ENCODE measurements at places on chromosomes 7 and 10.

DNA sequence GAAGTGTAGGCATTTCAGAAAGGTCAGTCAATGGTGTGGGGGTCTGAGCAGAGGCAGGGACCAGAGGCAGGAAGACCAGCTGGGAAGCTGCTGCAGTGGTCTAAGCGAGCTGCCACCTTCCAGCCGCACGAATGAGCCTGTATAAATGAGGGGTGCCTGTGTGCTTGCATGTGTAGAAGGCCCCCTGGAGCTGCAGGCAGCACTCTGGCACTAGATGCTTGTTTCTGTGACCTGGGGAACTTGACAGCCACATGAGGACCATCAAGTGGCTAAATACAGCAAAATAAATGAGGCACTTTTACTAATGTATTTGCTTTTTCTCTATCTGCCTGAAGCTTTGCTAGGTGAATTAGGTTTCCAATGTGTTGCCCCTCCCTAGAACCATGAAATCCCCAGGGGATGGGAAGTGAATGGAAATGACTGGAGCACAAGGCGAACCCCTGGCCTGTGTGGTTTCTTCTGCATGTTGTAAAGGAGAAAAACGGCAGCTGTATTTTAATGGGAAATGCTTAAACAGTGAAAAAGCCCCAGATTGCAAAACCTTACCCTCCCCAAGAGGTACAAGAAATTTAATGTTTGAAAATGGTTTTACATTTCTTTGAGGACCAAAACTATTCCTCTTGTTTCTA is 57.7 kb downstream of the PYROXD2 start:
- DNase-seq = no peak

DNA sequence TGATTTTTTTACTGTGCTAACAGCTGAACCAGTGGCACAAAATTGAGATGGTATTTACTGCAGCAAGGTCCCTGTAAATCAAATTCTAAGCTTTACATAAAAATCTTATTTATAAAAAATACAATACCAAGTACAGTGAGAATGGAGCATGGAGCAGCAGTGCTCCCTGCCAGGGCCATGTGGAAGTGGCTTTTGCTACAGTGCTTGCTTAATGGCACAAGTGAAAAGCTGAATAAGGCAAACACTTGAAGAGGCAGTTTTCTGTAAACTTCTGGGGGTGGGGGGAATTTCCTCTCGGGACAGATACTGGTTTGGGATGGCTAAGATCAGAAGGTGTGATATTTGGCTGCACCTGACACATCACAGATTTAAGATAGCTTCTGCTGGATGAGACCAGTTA is 27.5 kb downstream of the AP3M1 start:
- no peak for DNase-seq

GRCh38 chr7:81873559-81873958 is 103.7 kb upstream of the HGF start:
- DNase-seq = no peak

DNA sequence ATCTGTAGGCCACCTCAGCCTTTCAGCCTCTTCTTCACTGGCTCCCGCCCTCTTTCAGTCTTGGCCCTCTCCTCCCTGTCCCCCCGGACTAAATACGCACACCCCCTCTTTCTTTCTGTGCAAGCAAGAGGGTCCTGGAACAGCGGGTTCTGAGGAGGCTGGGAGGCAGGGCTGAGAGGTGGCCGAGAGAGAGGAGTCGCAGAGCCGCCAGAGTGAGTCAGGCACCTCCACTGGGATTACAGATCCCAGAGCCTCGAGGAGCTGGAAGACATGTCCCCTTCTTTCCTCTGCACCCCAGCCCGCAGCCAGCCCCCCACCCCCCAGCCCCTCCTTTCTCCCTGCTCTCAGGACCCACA is 182 bp downstream of the CCDC136 start:
- no peak for DNase-seq

DNA sequence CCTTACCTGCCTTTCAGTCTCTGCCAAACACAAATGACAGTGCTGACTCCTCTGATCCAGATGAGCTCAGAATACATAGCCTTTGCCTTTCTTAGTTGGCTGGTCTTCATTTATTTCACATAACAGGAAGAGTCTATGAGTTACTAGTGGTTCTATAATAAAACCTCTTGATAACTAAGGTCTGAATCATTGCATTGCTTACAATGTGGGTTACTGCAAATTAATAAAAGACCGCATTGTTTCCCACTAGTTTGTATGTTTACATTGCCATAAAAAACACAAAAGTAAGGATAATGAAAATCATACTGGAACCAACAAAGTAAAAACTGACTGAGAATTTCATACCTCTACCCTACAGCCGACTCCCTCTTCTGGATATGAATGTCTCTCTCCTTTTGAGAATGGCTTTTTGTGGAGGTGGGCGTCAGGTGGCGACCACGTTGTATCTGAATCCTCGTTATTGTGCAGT is 62.0 kb upstream of the AKR1E2 start:
- DNase-seq = no peak

DNA sequence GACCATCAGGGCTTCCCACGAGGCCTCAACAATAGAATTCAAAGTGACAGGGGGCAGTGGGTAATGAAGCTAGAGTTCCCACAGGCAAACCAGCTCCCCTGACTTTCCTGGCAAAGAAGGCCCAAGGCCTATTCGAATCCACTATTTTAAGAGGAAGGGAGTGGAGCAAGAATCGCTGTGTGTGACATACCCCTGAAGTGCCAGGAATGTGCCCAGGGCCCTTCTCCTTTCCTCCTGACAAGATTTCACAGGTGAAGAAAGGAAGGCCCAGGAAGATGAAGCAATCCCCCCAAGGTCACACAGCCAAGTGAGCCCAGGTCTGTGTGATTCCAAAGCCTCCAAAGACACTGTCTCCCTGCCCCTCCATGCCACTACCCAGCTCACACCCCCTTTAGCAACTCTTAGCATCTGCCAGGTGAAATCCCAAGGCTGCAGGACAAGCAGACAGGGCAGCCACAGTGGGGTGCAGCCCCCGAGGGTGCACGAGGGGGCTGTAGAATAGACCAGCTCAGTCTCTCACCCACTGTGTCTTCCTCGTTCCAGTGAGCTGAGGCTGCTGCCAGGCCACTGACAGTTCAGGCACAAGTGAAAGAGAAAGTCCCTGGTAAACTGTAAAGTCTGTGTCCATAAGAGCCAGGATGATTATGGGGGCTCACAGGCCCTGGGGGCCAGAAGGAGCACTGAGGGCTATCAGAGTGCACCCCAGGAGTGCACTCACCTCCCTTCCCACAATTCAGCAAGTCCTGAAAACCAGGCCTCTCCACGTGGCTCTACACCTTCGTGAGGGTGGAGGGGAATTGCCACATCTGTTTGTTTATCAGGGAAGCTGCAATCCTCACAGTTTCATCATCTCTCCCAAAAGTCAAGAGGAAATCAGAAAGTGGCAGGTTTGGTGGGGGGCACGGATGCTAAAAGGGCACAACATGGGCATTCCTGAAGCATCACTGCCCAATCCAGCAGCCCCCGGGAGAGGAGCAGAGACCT is 70.8 kb upstream of the ZMIZ1 start:
- no peak for DNase-seq

- DNase-seq = no peak
Observed at GRCh38 chr7:141409219-141409618, 142.0 kb upstream of the AGK start.

DNA sequence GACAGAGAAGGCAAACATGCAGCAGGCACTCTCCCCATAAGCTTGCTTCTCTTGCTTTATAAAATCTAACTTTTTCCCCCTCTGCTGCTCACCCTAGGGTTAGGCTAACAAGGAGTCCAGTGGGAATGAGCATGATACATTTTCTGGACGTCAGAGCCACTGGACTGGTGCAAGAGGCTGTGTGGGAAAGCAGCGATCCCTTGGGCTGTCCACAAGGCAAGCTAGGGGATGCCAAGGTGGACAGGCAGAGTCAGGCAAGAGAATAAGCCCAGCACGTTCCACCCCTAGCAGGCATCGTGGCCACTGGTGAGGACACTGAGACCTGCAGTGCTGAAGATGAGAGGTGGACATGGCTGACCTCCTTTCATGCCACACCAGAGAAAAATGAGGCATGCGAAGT is 290.9 kb upstream of the ZMIZ1 start:
- no peak for DNase-seq

- DNase-seq = no peak
Observed at GRCh38 chr7:51316666-51317581, at the start of gene COBL. Gene COBL (minus strand): TSS chr7:51316809. CDS start chr7:51316633, 176 bp downstream.

GRCh38 chr7:27883696-27884095 is 143.7 kb downstream of the TAX1BP1 start:
- no peak for DNase-seq

- no peak for DNase-seq
Observed at GRCh38 chr10:61757525-61758397, 95.0 kb downstream of the CABCOCO1 start.

DNA sequence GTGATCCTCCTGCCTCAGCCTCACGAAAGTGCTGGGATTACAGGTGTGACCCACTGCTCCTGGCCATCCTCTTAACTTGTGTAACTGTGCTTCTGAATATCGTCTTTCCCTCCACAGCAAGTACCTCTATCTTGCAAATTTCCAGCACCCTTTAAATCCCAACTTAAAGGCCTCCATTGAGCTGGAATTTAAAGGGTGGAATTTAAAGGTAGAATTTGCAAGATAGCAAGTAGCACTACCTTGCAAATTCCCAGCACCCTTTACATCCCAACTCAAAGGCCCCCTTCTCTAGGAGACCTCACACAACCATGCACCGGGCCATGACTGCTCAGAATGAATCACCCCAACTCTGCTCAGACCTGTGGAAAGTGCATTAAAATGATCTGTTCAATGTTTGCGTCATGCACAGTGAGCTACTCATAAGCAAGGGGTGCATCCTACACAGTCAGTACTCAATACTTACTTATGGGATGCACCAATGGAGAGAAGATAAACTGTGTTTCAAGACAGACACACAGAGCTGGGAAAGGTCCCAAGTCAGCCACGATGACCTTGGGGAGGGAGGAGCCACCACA is 17.8 kb upstream of the SDK1 start:
- DNase-seq = no peak

- DNase-seq = no peak
Observed at GRCh38 chr10:15321431-15322341, 49.4 kb downstream of the FAM171A1 start.

GRCh38 chr10:29009464-29009863 is 279.4 kb upstream of the LYZL1 start:
- peak; percentile 35 for DNase-seq

DNA sequence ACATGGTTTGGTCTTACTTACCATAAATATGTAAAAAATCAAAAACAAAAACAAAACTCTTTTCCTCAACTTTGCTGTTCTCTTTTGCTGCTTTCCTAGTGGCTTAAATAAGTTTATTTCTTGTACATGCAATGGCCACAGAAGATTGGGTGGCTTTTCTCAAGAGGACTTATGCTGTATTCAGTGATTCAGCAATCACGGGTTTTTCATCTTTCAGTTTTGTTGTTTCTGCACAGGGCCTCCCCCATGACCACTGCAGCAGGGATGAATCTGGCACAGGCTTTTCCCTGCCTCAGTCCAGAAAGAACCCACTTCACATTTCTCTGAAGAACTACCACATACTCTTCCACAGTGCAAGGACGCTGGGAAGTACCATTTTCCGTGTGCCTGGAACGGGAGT is 355.0 kb downstream of the RNLS start:
- no peak for DNase-seq

DNA sequence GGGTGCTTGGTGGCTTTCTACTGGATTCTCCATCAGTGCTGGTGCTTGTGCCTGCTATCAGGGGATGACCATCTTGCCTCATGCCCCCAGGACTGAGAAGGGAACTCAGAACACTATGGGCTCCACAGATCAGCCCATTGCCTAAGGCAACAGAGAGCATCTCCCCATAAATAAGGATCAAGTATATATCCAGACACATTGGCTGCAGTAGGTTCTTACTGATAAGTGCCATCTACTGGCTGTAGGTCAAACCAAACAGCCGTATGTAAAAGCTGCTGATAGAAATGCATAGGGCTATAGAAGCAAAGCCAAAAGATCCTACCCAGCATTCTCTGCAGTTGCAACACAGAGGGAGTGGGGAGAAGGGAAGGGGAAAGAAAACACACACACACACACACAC is 153.7 kb downstream of the CDK14 start:
- no peak for DNase-seq

- DNase-seq = no peak
Observed at GRCh38 chr7:56157238-56157790, 41.1 kb upstream of the NUPR2 start.

DNA sequence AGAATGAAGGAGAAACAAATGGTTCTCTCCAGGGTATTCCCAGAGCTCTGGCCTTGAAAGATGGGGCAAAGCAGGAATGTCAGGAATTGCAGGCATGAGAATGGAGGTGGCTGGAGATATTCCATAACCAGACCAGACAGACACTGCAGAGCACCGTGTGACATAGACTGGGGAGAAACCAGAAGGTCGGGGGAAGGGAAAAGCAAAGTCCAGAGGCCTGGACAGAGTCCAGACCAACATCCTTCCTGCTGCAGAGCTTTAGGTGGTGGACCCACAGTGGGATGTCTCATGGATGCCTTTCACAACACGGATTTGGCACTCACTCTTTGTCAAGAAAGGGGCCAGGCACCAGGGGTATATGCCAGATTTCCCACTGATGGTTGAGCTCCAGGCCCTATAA is 177.2 kb upstream of the INHBA start:
- DNase-seq = no peak

Data from CMK (cell line).